NCI-H2081 treated with DMSO at 0.1 percent for 48 hours (cell line): ENCODE measurements at places on chromosomes 12 and 14.

DNA sequence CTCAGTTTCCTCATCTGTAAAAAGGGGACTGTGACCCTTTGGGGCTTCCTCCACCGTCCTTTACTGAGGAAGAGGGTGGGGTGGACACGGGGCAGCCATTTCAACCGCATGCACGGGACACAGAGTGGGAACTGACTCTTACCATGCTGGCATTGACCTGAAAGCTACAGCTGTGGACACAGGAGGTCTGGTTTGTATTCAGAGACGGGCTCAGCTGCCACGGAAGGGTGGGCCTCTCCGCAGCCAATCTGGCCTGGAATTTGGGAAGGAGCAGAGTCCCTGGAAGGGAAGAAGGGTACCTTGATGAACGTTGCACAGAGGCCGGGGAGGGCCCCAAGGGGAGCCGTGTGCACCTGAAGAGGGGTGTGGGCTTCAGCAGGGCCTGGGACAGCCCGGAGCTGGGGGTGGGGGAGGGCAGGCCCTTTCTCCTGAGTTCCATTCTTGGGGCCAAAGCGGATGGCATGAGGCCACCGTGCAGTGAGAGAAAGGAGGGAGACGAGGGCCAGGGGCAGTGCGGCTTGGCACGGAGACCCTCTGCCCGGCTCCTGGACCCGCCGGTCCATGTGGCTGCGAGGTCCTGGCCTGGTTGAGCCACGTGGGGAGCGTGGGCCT is 14.5 kb downstream of the TNFAIP2 start:
- no peak for DNase-seq

DNA sequence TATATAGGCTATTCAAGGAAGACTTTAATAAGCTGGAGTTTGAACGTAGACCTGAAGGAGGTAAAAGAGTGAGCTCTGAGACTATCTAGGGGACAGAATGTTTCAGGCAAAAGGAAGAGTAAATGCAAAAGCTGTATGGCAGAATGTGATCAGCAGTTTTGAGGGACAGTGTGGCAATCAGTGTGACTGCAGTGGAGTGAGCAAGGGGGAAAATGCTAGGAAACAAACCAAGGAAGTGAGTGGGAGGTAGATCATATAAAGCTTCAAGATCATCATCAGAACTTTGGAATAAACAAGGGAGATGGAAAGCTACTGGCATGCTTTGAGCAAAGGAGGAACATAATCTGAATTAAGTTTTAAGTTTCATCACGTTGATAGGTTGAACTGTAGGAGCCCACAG is 67.5 kb upstream of the BTG1 start:
- DNase-seq: no peak

DNA sequence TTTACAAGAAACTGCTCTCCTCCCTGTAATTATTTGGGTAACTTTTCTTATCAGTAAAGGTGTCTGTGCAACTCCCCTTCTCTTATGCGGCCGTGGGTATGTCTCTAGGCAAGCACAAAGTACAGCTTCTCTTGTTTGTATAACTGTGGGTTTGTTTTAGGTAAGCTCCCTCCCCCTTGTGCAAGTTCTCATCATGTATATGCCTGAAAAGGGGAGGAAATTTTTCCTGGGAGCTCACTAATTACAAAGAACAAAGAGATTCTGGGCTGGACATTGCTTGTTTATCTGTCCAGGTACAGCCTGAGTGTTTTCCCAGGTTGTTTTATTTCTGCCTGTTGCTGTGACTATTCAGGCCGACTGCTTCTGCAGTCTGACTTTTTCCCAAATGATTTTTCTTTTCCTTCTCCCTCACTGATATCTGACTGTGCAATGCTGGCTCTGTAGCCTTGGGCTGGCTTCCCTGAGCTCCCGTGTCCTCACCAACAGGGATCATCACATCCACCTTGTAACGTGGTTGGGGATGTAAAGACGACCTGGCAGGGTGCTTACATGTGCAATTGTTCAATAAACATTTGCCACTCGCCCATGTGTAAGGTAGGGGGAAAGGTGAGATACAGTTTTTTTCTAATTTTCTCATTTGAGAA is 916.5 kb downstream of the AACS start:
- DNase-seq: no peak

DNA sequence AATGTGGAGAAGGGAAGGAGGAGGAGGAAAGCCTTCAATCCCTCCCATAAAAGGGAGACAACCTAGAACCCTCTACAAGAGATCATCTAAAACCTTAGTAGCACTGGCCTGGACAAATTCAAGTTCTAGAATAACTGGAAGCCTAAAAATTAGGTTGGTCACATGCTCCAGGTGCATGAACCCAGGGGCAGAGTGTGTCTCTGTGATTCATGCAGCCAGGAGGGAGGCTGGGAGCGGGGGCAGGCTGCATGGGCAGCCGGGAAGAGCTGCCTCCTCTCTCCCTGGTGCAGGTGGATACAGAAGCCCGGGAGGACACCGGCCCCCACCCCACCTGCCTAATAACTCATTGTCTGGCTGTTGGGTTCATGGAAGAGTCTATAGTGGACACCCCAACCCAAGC is 38.6 kb downstream of the CCDC85C start:
- DNase-seq: no peak

DNA sequence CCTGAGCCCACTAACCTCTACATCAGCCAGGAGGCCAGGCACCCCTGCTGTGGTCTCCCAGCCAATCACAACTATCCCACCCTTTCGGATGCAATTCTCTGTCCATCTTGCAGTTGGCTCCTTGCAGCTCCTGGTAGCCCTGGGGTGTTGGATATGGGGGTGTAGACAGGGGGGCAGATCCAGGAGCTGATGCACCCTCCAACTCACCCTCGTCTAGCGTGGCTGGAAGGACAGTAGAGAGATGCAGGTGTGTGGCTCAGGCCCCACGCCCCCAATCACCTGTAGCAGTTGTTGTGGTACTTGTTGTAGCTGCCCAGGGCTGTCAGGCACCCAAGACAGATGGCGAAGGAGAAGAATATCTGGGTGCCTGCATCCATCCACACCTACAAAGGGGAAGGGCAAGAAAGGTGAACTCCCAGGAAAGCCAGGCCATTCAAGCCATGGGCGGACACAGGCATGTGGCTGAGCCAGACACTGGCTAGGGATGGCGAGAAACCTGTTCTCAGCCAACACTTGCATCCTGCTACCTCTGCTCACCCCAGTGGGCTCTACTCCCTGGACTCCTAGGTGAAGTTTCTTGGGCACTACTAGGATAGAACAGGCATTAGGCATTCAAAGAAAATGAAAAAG is 13.4 kb upstream of the SLC6A12 start:
- no peak for DNase-seq
